ENCODE measurements at places on chromosomes 5 and 9.

DNA sequence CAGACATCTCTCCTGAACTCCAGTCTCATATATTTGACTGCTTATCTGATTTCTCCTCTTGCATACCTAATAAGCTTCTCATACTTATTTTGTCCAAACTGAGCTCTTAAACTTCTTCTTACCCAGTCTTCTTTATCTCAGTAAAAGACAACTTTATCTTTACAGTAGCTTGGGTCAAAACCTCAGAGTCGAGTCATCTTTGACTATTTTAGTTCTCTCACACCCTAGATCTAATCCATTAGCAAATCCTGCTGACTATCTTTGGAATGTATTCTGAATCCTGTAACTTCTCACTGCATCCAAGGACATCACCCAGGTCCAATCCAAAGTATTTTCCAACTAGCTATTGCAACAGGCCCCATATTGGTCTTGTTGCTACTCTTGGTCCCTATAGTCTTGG, 11.8 kb upstream of the JAK2 start:
- DNase-seq, result no peak

GRCh38 chr9:137317718-137318511, 15.8 kb upstream of the NRARP start:
- no peak for DNase-seq

- no peak for DNase-seq
Measured at GRCh38 chr5:93219641-93220145, 361.3 kb downstream of the NR2F1-AS1 start.

DNA sequence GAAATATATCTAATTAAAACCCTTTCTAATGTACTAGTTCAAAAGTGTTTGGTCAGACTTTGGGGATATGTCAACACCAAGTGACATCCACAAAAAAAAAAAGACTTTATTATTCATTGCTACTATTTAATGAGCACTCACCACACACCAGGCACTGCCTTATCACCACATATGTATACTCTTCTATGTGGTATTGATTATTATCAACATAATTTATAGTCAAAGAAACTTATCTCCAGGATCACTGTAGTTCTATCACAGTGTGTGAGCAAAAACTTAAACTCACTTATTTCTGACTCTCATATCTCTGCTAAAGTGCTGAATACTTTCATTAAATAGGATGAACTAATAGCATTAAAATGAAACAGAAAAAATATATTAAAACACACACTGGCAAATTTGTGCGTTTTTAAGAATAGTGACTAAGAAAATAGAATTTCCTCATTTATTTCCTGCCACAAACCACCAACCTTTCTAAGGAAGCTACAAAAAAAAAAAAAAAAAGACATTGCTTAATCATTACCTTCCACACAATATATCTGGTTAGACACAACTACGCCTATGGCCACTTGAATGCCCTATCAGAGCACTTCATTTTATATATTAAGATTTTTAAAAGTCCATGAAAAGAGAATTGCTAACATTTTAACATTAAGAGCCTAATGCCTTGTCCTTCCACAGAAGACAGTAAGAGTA, 12.8 kb downstream of the SLCO4C1 start:
- no peak for DNase-seq

DNA sequence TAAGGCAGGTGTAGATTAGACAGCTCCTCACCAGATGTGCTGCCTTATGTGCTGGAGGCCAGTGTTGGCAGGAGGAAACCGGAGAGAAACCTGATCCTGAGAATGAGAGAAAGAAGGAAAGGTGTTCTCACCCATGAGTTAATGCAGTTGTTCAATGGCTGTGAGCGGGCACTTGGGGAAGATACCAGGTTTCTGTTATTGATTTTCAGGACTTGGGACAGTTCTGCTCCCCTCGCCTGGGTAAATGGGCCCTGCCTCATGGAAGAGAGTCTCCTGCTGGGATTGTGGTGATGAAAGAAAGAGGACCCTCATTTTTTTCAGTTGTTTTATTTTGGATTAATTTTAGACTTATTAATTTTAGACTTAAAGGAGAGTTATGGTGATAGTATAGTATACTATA, 59.5 kb downstream of the EGFLAM start:
- DNase-seq, result no peak

- DNase-seq, result no peak
Measured at GRCh38 chr5:62596096-62596495, 17.5 kb downstream of the LRRC70 start.

GRCh38 chr9:104838958-104839357, 75.0 kb downstream of the NIPSNAP3B start:
- DNase-seq, result no peak

DNA sequence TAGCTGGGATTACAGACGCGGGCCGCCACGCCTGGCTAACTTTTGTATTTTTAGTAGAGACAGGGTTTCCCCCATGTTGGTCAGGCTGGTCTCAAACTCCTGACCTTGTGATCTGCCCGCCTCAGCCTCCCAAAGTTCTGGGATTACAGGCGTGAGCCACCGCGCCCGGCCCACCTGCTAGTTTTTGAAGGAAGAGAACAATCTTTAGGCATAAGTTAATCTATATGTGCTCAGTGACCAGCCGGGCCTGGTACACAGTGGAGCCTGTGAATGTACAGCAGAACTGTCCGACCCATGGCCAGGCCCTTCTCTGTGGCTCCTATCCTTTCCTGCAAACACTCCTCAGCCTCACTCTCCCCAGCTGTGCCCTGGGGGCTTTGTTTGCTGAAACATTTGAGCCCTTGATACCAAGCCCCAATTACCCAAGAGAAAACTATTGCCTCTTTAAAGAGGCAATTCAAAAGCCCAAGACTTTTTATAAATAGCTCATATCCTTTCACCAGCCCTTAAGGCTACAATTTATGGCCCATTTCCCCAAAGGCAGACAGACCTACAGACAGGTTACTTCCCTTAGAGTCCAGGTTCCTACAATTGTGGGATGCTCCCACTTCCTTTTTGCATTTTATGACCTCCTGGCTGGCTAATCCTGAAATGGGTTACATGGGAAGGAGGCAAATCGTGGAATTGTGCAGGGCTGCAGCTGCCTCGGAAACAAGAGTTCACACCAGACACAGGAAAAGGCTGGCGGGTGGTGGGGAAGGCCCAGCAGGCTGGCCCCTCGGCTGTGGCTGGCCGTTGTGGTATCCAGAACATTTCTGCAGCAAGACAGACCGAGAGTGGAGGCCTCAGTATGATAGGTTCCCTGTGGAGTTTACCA, 37.5 kb downstream of the SPRY4 start:
- DNase-seq, result no peak

GRCh38 chr9:3783156-3783555, 257.4 kb upstream of the RFX3 start:
- DNase-seq, result no peak

- DNase-seq, result no peak
Measured at GRCh38 chr5:95759005-95759404, 27.9 kb downstream of the RHOBTB3 start.

- DNase-seq, result no peak
Measured at GRCh38 chr9:130139251-130139650, 33.0 kb upstream of the NCS1 start.

- no peak for DNase-seq
Measured at GRCh38 chr5:128572051-128572929, 34.2 kb upstream of the FBN2 start.

- no peak for DNase-seq
Measured at GRCh38 chr5:143596824-143597223, 193.3 kb upstream of the NR3C1 start.

DNA sequence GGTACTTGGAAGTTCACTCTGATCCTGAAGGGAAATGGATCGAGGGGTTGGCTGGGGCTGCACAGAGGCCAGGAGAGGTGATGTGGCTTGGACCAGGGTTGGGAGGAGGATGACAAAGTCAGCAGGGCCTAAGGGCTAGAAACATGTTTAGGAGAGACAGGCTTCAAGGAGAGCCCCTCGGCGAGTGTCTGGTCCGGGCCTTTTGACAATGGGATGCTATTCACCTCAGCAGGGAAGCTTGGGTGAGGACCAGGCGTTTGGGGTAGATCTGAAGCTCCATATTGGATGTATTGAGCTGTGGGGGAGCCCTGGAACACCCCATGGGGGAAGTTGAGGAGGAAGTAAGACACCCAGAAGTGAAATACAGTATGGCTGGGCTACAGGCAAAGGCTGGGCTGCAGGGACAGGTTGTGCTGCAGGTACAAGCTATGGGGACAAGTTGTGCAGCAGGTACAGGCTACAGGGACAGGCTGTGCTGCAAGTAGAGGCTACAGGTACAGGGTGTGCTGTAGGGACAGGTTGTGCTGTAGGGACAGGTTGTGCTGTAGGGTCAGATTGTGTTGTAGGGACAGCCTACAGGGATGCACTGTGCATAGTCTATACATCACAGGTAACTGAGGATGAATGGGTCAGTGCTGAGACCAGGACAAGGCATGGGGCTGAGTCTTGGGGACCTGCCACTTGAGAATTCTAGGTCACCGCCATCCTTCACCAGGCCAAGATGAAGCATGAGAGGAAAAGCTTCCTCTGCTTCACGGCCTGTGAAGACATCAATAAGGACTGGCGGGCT, 22.7 kb upstream of the FIBCD1 start:
- no peak for DNase-seq

DNA sequence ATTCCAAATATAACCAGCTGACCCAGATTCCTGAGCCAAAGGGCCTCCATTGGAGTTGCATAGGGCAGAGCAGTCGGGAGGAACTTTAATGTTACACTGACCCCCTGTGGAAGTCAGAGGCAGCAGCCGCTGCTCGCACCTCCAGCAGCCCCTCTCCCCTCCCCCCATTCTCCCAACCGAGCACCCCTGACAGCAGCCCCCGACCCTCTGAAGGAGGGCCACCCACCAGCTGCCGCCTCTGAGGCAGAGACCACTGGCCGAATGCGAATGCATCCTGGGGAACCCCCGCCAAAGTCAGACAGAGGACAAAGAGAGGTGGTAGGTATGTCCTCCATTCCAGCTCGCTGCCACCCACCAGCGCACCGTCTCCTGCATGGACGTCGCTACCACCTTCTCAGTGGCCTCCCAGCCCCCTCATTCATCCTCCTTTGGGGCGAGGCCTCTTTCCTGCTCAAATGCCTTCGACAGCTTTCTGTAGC, 231.0 kb downstream of the CDK5RAP2 start:
- no peak for DNase-seq

DNA sequence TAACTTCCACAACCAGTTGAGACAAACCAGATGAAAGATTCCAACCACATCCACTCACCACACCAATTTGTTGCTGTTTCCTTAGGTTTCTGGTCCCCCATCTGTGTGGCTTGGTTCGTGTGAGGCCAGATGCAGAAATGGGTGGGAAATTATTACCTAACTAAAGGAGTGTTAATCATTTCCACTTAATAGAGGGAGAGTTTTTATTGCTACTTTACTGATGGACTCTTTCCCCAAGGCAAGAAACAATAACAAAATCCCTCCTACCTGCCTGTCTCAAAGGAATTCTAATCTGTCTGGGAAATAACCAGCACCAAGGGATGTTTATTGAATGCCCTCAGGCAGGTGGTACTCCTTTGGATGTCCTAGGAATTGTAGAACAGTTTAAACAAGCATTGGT, 76.3 kb downstream of the TMEM167A start:
- DNase-seq, result no peak

DNA sequence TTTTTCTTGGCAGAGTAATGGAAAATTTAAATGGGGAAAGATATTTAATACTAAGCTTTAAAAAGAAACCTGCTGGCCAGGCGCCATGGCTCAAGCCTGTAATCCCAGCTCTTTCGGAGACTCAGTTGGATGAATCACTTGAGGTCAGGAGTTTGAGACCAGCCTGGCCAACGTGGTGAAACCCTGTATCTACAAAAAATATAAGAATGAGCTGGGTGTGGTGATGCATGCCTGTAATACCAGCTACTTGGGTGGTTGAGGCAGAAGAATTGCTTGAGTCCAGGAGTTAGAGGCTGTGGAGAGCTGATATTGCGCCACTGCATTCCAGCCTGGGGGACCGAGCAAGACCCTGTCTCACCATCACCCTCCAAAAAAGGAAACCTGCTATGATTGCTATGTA, 32.8 kb downstream of the TUT7 start:
- no peak for DNase-seq

GRCh38 chr5:179346401-179346800, 1.1 kb upstream of the ADAMTS2 start:
- DNase-seq, result no peak

DNA sequence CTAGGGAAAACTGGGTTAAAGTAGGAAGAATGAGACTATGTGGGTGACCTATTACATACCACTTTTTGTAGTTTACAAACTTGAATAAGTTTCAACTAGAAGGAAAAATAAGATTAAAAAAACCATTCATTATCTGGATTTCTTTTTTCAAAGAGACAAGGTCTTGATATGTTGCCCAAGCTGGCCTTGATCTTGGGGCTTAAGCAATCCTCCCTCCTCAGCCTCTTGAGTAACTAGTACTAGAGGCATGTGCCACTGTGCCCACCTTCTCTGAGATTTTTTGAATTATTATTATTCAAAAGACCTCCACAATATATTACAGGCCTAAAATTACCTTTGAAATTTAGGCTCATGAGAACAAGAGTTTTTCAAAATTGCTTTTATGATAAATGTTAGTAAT, 63.2 kb downstream of the NR2F1-AS1 start:
- DNase-seq, result no peak

GRCh38 chr5:152804179-152804578, 399.1 kb upstream of the NMUR2 start:
- DNase-seq, result no peak

DNA sequence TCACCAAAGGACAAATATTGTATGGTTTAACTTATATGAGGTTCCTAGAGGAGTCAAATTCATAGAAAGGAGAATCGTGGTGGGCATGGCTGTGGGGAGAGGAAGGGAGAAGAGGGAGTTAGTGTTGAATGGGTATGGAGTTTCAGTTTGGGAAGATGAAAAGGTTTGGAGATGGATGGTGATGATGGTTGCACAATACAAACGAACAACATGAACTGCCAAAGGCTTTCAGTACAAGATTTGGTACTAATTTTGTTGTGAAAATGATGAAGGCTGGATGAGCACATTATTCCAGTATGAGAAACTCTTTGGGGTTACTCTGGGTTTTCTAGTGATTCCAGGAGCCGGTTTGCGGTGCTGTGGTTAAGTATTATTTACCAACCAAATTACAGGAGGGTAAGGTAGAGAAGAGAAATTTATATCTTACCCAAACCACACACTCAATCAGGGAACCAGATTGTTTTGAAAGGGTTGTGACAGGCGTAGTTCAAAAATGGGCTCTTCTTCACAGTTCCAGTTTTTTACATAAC, 112.0 kb upstream of the TBC1D2 start:
- DNase-seq, result no peak

Data from stimulated activated CD4-positive, alpha-beta T cell treated with anti-CD3 and anti-CD28 coated beads, Interleukin-2, amount 100 ng/mL, for 4 hours (primary cell).